ENCODE measurements at places on chromosomes 16 and 17. TPM values are rescaled to one million over a fixed set of nuclear protein-coding genes. Genes with fewer than 3 reads are reported as not detected.
A peak's percentile ranks its signal among the peaks of the same experiment; 100 is the strongest.

DNA sequence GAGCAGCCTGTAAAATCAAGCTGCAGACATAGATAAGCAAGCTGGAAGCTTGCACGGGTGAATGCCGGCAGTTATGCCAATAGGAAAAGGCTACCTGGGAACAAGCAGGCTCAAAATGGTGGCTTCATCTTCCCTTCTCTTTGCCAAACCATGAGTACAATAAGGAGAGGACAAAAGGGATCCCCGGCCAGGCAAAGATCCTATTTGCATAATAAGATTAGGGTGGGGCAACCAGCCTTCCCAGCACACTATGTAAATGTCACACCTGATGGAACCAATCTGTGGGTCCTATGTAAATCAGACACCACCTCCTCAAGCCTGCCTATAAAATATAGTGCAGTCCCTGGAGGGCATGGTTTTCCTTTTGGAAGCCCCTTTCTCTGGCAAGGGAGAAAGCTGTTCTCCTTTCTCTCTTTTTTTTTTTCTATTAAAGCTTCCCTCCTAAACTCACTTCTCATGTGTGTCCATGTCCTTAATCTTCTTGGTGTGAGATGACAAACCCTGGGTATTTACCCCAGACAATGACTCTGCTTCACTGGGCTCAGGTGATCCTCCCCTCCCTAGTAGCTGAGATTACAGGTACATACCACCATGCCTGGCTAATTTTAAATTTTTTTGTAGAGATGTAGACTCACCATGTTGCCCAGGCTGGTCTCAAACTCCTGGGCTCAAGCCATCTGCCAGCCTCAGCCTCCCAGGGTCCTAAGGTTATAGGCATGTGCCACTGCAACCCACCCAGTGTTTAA is 44.2 kb downstream of the PSMD12 start:
- peak; percentile 49 for DNase-seq
- H3K27me3 ChIP-seq = no peaks in the 10 kb centered on the region

DNA sequence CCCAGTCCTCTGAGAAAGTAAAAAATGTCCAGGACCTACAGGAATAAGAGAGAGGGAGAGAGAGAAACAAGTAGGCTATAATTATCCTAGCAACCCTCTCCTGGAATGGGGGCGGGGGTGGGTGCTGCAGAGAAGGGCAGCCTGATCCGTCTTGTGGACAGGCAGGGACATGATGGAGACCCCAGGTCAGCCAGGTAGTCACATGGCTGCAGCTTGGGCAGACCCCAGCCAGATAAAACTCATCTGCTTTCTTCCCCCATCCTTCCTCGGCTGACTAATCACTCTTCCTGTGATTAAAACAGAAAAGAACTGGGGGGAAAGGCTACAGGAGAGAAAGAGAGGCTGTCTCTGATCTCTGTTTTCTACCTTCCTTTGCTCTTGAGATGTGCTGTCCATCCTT is 32.6 kb downstream of the COPZ2 start:
- H3K27me3 ChIP-seq = no peaks in the 10 kb centered on the region
- peaks cover 32% of the 10 kb centered on the region for H3K4me1 ChIP-seq
- no peak overlapping the region for H3K4me3 ChIP-seq
- H3K36me3 ChIP-seq = no peaks in the 10 kb centered on the region

DNA sequence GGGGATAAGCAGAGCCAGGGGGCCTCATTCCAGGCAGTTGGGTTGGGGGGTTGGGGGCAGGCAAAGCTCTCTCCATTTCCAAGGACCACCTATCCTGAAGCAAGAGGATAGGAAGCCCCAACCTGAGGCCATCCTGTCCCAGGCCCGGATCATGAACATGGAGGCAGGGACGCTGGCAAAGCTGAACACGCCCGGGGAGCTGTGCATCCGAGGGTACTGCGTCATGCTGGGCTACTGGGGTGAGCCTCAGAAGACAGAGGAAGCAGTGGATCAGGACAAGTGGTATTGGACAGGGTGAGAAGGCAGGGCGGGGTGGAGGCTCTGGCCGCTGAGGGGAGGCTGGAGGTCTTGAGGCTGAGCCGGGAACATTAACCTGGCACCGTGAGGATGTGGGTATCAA is 3.6 kb upstream of the CHAD start:
- H3K4me1 ChIP-seq = no peaks in the 10 kb centered on the region
- H3K27ac ChIP-seq = no peak overlapping the region
- peaks cover 21% of the 10 kb centered on the region for H3K27me3 ChIP-seq
- DNase-seq = no peak

GRCh38 chr17:69947027-69947759 is 127.8 kb upstream of the KCNJ16 start:
- no peak for DNase-seq
- no peaks in the 10 kb centered on the region for H3K27me3 ChIP-seq

DNA sequence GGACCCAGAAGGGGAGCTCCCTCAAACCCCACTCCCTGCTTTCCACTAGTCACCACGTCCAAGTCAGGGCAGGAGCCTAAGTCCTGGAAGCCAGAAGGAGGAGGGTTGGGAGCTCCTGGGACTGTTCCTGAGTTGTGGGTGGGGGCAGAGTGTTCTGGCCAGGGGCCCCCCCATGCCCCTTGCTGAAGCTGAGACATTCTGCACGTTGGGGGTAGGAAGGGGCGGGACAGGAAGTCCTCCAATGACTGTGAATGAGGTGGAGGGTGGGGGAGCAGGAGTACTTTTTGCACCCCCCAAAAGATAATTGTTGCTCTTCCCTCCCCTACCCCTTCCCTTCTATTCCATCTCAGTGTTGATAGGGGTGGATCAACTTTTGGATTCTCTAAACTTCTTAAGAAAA is 21.4 kb upstream of the C17orf113 start:
- H3K36me3 ChIP-seq = no peaks in the 10 kb centered on the region
- H3K27me3 ChIP-seq = peaks cover 18% of the 10 kb centered on the region
- H3K4me1 ChIP-seq = no peaks in the 10 kb centered on the region
- no peak for DNase-seq

DNA sequence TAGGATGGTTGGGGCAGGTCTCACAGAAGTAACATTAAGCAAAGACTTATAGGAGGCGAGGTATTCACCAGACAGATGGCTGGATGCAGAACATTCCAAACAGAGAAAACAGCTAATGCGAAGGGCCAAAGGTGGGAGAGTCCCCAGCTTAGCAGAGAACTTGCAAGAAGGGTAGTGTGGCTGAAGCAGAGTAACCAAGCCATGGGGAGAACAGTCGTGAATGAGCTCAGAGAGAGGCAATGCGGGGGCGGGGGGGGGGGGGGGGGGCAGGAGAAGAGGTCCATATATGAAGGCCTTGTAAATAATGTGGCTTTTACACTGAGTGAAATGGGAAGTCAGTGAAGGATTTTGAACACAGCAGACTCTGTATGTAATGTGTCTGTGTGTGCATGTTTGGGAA is 81.3 kb downstream of the SMG6 start:
- peak overlapping the region; percentile 71 for H3K27ac ChIP-seq
- peaks cover 15% of the 10 kb centered on the region for H3K4me1 ChIP-seq
- no peak for DNase-seq
- H3K36me3 ChIP-seq = no peaks in the 10 kb centered on the region
- no peak overlapping the region for H3K4me3 ChIP-seq

DNA sequence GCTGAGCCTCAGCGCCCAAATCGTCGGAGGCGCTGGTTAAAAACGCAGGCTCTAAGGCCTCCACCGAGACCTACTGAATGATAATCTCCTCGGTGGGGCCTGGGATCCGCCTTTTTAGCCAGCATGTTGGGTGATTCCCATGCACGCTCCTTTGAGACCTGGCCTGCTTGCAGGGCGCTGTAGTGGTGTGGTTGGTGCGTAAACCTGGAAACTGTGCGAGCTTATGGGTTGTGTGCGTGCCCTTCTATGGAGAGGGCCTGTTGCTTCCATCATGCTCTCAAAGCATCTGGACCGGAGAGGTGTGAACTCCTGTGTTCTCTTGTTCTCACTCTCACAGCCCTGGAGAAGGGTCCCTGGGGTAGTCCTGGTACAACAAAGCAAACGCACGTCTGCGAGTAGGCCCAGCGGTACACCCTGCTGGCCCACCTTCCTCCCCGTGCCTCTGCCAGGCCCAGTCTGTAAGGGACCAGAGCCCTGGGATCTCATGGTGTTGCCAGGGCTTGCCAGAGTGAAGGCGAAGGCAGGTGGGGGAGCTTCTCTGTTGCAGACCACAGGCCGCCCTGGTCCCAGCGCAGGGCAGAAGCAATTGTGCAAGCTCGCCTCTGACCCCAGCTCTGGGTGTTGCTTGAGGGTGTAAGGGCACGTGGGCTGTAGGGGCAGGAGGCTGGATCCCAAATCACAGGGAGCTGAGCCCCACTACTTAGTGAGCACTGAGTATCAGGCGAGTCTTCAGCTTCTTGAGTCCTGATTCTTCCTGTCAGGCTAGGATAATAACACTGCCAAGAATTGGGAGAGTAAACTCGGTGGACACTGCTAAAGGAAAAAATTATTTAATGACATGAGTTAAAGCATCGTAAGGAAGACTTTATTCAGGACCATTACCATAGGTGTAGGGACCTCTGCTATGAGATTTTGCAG is 879 bp upstream of the LRRC75A start:
- H3K27ac ChIP-seq = no peak overlapping the region
- no peak for DNase-seq
- H3K4me1 ChIP-seq = peaks cover 32% of the 10 kb centered on the region
- H3K27me3 ChIP-seq = peaks cover 4% of the 10 kb centered on the region
- peak overlapping the region; percentile 80 for H3K4me3 ChIP-seq

- no peak overlapping the region for H3K4me3 ChIP-seq
- H3K27me3 ChIP-seq = no peaks in the 10 kb centered on the region
- H3K36me3 ChIP-seq = no peaks in the 10 kb centered on the region
- no peak overlapping the region for H3K27ac ChIP-seq
Observed at GRCh38 chr17:70060415-70060814, 14.6 kb upstream of the KCNJ16 start.

Gene CDH11
- total RNA-seq = 82.7 TPM

Gene FSCN2
- 9.0 TPM for total RNA-seq

DNA sequence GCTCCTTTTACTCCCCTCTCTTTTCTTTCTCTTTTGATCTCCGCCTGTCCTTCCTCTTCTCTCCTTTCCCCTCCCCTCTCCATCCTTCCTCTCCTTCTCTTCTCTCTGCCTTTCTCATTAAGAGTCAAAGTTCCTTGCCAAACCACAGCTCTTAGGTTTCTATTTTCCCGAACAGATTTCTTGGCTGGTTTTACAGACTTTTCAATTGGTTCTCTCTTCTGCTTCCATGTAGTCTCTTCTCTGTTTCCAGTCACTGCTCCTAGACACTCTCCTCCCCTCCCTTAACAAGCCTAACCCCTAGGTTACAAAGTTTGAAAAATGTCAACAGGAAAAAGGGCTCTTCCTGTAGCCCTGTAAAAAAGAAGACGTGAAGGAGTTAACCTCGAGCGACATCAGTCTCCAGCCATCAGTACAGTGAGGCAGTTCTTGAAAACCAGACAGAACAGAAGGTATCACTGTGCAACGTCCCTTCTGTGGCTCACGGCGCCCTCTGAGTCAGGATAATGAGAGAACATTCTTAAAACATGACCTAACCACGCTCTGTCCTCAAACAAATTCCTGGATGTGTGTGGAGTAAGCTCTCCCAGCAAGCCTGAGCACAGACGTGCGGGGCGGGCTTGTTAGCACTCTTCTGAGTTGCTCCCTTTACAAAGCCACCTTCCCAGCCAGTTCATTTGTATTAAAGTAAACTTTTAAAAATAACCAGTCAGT is 11.6 kb upstream of the MARCHF10 start:
- H3K4me1 ChIP-seq = peaks cover 18% of the 10 kb centered on the region
- no peak overlapping the region for H3K4me3 ChIP-seq
- peak; percentile 97 for DNase-seq
- H3K36me3 ChIP-seq = no peaks in the 10 kb centered on the region
- H3K27me3 ChIP-seq = no peaks in the 10 kb centered on the region

GRCh38 chr16:49542946-49543630 is 169.5 kb downstream of the C16orf78 start:
- H3K36me3 ChIP-seq = no peaks in the 10 kb centered on the region
- no peak overlapping the region for H3K4me3 ChIP-seq
- H3K27me3 ChIP-seq = no peaks in the 10 kb centered on the region
- DNase-seq = peak; percentile 37

GRCh38 chr16:31351942-31352325 is 3.0 kb upstream of the ITGAX start:
- H3K27ac ChIP-seq = no peak overlapping the region
- peaks cover 4% of the 10 kb centered on the region for H3K27me3 ChIP-seq
- DNase-seq = no peak
- no peak overlapping the region for H3K4me3 ChIP-seq
- no peaks in the 10 kb centered on the region for H3K4me1 ChIP-seq

GRCh38 chr16:55534756-55535155 is 25.9 kb downstream of the LPCAT2 start:
- no peak overlapping the region for H3K27ac ChIP-seq
- H3K4me1 ChIP-seq = no peaks in the 10 kb centered on the region
- no peaks in the 10 kb centered on the region for H3K27me3 ChIP-seq
- DNase-seq = no peak
- H3K4me3 ChIP-seq = no peak overlapping the region

Gene PGAP3
- 34.2 TPM for total RNA-seq

DNA sequence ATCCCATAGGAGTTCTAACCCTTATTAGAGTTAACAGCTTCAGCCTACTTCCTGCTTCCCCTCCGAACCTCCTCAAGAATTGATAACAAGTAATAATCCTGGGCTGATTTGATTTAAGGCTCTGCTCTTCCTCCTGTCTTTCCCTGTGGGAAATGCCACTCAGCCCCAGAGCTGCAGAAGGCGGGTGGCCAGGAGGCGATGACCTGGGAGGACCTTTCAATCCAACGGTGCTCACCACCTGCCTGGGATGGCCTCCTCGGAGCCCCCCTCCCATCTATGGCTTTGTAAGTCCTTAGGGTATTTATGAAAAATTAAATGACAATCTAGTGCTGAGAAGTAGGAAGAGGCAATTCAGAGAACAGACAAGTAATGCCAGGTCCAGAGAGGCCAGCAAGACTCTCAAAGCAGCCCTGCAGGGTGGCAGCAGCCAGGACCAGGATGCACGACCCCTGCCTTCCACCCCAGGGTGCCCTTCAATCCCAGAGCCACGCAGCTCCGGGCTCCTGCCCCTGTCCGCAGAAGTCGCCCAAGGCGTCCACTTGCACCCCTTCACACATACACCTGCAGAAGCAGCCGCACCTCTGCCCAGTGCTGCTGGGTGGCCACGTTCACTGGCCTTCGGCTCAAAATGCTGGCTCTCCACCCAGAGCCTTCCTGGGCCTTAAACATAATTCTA is 34.3 kb downstream of the ABR start:
- H3K27me3 ChIP-seq = no peaks in the 10 kb centered on the region
- no peak overlapping the region for H3K4me3 ChIP-seq
- no peak overlapping the region for H3K27ac ChIP-seq
- H3K4me1 ChIP-seq = peaks cover 19% of the 10 kb centered on the region
- DNase-seq = no peak
